ENCODE measurements at places on chromosomes 3 and 15.

GRCh38 chr3:143083781-143084180 lies 35.8 kb upstream of the CHST2 start:
- no peak for DNase-seq

- DNase-seq = no peak
Observed at GRCh38 chr15:42071717-42072116, 22.6 kb downstream of the PLA2G4D start.

DNA sequence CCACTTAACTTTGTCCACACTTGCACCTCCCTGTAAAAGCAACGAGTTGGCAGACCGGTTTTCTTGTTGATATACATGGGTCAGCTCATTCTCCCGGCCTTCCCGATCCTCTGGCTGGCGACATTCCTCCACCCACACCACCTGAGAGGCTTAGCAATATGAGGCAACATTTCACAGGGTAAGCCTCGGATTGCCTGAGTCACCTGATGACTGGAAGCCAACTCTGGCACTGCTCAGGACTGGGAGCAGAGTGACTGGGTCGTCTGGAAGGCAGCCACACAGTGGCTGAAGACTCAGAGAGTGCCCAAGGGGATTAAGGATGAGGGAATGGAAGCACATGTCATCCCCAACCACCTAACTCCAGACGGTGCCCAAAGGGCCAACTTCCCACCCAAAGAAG lies 9.8 kb downstream of the HOMER2 start:
- no peak for DNase-seq

DNA sequence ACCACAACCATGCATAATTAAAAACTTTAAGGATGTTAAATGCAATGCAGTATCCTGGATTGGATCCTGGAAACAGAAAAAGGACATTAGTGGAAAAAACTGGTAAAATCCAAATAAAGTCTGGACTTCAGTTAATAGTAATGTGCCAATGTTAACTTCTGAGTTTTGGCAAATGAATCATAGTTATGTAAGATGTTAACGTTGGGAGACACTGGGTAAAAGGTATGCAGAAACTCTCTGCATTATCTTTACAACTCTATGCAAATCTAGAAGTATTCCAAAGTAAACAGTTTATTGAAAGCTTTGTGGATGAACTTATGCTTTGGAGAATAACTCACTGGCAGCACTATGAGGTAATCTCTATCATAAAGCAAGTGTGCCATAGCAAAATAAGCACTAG lies 357.4 kb downstream of the RORA start:
- DNase-seq = no peak

- DNase-seq = no peak
Observed at GRCh38 chr15:69518806-69519205, 66.2 kb downstream of the RPLP1 start.

DNA sequence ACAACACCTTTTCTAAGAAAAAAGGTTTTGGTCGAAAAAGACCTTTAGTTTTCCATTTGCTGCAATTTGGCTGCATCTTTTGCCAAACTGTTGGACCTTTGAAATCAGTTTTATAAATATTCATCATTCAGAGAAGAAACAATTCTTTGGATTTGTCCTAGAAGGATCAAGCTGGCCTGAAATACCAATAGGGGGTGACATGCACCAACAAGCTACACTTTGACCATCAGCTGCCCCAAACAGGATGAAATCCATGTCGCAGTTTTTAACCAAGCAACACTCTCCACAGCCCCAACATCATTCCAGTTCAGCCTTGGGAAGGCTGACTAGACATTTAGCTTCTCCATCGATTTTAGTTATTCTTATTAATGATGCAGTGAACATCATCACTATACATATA lies 9.8 kb downstream of the RPL15 start:
- DNase-seq = no peak

- DNase-seq = no peak
Observed at GRCh38 chr15:96792216-96792615, 461.7 kb downstream of the NR2F2 start.

GRCh38 chr3:48929358-48930035 lies 10.9 kb downstream of the ARIH2 start:
- DNase-seq = no peak

DNA sequence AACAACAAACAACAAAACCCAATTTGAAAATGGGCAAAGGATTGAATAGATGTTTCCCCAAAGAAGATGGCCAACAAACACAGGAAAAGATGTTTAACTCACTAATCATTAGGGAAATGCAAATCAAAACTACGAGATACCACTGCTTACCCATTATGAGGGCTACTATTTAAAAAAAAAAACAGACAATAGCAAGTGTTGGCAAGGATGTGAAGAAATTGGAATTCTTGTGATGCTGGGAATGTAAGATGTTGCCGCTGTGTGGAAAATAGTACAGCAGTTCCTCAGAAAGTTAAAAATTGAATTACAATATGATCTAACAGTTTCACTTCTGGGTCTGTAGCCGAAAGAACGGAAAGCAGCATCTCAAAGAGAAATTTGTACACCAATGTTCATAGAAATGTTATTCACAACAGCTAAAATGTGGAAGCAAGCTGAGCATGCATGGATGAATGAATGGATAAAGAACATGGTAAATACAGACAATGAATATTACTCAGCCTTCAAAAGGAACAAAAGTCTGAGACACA lies 121.9 kb downstream of the CHSY1 start:
- no peak for DNase-seq

DNA sequence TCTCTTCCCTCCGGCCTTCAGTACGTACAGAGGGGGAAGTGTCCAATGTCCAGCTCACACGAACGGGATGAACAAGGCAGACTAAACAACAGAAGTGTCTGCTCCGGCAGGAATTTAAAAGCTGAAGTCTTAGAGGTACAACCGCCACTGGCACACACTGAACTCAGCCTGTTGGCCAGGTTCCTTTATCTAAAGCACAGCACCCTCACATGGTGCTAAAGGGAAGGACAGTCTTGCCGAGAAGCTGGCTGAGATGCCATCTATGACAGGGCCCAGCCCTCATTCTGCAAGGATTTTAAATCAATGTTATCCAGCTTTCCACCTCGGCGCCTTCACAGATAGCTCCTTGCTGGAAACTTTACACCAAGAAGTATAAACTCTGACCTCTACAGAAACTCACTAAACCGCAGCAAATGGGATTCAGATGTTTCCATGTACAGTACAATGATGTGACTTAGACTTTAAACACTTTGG lies 2.8 kb downstream of the ADAMTS17 start:
- DNase-seq = peak; percentile 70

- no peak for DNase-seq
Observed at GRCh38 chr3:177026505-177027277, 170.6 kb downstream of the TBL1XR1 start.

- DNase-seq = no peak
Observed at GRCh38 chr3:56763233-56763632, 38.5 kb downstream of the ARHGEF3 start.

GRCh38 chr15:39631357-39631756 lies 50.5 kb downstream of the THBS1 start:
- no peak for DNase-seq

- peak; percentile 17 for DNase-seq
Observed at GRCh38 chr15:76310475-76311099, 682 bp downstream of the ETFA start.

Data from CD4-positive, alpha-beta T cell treated with Interleukin-6 for 4 hours (primary cell).